ENCODE measurements at places on chromosomes 3 and 15.

DNA sequence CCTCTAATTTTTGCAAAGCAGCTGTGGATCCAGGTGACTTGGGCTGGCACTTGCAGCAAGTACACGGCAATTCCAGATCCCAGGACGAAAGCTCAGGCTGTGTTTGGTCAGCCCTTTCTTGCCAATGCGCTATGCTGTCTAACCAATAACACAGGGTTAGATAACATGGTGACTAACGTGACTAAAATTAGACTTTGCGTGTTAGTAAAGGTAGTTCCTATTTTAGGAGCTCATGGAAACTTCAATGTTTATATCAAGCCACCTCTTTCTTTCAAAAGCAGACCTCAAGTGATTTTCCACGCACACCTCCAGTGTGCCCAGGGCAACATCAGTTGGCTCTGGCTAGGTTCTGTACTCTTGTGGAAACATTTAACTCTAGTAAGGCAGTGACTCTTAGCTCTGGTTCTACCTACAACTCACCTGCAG is 32.5 kb downstream of the CDCP1 start:
- DNase-seq, result no peak

GRCh38 chr3:146655333-146655996 is 50.3 kb upstream of the PLSCR5 start:
- DNase-seq, result no peak

GRCh38 chr3:71428841-71429596 is 154.5 kb downstream of the FOXP1 start:
- no peak for DNase-seq

- peak; percentile 28 for DNase-seq
These were observed 36.0 kb upstream of the COLQ start for GRCh38 chr3:15557511-15557946.

DNA sequence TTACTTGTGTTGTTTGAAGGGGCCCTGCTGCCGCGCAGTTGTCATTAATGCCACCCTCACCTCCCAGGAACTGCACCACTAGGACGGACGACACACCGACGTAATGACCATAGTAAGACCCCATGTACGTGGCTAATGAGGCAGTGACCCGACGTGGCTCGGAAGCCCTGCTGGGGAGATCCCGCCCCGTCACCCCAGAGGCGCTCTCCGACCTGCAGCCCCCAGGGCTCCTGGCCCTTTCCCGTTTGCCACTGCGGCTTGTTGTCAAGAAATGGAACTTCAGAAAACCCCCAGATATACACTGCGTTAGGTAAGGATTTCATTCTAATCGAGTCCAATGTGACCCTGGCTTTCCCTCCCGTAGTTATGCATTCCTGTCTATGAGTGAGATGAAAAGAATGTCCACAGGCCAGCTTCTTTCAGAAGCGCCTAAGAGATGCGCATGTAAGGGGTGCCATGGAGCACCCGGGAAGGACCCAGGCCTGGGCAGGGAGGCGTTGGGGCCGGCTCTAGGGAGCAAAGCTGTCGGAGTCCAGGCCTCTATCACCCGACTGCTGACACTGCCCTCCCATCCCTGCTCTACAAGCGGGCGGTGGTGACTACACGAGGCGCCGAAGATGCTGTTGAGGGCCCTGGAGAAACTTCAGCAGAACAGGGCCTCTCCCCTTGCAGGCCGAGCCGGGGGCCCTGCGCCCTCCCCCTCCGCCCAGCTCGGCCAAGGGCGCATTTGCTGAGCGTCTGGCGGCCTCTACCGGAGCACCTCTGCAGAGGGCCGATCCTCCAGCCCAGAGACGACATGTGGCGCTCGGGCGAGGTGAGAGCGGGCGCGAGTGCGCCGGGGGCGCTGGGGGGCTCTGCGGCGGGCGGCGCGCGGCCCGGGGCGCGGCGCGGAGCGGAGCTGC is at the start of gene GABRA5:
GABRA5 (plus strand) TSS at position 765 of the 902 bp plus-strand sequence. CDS start 2,187 bp downstream, outside the sequence.
- DNase-seq, result no peak

- no peak for DNase-seq
These were observed 37.3 kb downstream of the SLCO2A1 start for GRCh38 chr3:133992381-133992780.

- no peak for DNase-seq
These were observed 60.1 kb upstream of the SEC61A1 start for GRCh38 chr3:127992127-127992526.

DNA sequence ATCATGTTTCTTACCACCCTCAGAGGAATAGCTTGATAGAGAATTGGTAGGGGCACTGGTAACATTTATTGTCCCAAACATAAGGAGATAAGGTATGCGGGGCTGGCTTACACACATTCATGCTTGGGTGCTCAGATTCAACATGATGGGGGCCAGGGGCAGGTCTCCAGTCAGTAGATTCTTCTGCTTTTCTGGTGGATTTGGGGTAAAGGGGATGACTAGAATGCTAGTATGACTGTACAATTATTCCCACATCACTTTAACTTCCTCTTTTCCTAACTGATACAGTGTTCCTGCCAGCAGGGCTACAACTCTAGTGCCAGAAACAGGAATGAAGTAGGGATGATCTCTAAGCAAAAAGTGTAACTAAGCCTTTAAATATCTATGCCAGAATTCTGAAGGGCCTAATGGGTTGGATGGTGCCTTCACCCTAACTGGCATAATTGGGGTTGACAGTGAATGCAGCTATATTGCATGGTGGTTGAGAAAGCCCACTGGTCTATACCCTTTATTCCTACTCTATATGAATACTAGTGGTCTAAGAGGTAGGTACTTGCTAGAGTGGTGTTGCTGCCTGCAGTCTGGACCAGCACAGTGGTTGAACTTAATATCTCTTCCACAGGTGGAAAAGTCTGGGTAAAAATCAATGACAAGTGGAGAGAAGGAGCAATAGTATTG is 117.4 kb downstream of the IL12A start:
- no peak for DNase-seq

DNA sequence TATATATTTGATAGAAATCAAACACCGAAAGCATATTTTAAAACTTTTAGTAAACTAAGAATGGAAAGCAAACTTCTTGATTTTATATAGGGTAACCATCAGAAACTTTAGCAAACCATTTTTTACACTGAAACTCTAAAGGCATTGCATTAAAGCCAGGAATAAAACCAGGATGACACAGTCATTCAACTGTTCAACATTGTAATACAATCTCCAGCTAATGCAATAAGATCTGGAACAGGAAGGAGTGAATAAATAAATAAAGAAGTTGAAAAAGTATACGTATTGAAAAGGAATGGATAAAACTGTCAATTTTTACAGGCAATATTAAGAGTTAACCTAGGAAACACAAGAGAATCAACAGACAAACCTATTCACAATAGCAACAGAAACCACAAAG is 181.9 kb upstream of the TTC14 start:
- no peak for DNase-seq

GRCh38 chr3:46955801-46956259 is 20.7 kb downstream of the CCDC12 start:
- DNase-seq, result no peak

GRCh38 chr3:10305331-10305902 is 12.7 kb upstream of the GHRL start:
- DNase-seq, result no peak

GRCh38 chr3:159239059-159239458 is 437.2 kb downstream of the MFSD1 start:
- DNase-seq, result no peak
